Activated T-helper 1 cell treated with anti-CD3 and anti-CD28 coated beads, Interleukin-2, amount 50 U/mL, for 16 hours (primary cell): ENCODE measurements at places on chromosomes 2 and 18.
A peak's percentile ranks its signal among the peaks of the same experiment; 100 is the strongest.

GRCh38 chr2:40454321-40454720 lies 2.4 kb upstream of the SLC8A1 start:
- DNase-seq, result no peak

- DNase-seq, result no peak
These were observed 307.0 kb upstream of the REG3G start for GRCh38 chr2:78718473-78718872.

GRCh38 chr2:70116936-70117552 lies 29.8 kb downstream of the PCBP1 start:
- DNase-seq, result no peak

GRCh38 chr2:60557486-60557864 lies 4.0 kb upstream of the BCL11A start:
- no peak for DNase-seq

- DNase-seq, result no peak
These were observed 36.2 kb downstream of the FASTKD2 start for GRCh38 chr2:206801418-206802189.

DNA sequence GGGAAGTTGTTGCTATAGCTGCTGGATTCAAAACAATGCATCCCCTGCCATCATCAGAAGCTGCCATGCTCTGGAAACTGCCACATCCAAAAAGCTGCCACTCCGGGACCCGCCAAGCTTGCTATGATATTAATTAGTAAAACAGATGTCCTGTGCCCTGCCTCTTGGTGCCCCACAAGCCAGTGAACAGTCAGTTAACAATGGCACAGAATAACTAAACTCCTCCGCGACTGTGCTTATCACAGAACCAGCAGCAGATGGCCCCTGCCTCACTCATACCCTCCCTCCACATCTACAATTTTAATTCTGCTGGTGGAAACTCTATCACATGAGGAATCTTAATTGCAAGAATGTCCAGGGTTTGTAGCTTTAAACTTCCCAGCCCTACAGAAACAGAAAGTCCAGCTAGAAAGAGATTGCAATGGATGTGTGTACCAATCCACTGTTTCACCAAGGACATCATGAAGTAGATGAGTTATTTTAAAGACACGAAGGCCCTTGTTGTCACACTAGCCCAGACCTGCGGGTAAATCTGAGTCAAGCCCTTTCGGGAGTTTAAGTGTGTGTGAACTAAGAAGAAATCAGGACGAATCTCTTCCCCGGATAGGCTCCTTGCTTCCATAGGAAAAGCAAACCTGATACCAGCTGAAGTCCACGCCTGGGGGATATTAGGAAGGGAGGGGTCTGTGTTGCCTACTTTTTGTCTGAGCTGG lies 7.4 kb upstream of the ACYP2 start:
- no peak for DNase-seq

- peak; percentile 55 for DNase-seq
These were observed 101.9 kb downstream of the FOXI3 start for GRCh38 chr2:88350331-88351248.

GRCh38 chr2:145012214-145012670 lies 492.3 kb upstream of the ZEB2 start:
- DNase-seq, result no peak

DNA sequence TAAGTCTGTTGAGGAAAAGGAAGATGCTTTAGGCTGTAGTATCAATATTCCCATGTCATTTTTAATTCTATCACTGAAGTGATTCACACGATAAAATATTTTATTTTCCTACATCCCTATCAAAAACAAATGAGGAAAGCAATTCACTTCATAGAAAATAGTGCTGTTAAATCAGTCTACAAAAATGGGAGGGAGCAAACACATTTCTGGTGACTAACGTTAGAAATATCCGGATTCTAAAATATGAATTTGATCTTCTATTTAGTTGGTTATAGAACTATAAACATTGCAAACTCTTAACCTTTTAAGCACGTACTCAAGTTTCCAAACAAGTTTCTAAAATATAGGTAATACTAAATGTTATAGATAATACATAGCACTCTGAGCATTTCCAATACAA lies 20.8 kb downstream of the ATF2 start:
- no peak for DNase-seq

- DNase-seq, result no peak
These were observed 512 bp downstream of the FAP start for GRCh38 chr2:162242586-162243280.

DNA sequence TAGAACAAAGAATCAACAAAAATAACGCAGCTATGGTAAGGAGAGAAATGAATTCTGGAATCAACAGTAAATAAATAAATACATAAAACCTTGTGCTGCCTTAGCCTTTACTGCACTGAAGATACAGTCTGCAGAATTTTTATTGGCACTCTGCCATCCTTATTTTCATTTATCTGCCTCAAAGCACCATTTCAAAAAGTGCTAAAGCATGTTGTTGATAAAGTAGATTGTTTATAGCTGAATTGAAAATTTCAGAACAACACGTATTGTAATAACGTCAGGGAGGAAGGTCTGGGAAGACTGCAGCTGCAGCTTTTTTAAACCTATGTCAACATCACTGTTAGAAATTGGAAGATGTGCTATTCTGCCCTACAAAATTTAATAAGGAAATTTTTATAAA lies 787.2 kb downstream of the PLCL1 start:
- DNase-seq, result no peak

GRCh38 chr2:197950724-197951123 lies 146.3 kb downstream of the PLCL1 start:
- no peak for DNase-seq
